ENCODE measurements at places on chromosomes 5 and 9.

GRCh38 chr9:120344230-120344629 is 235.7 kb downstream of the CDK5RAP2 start:
- no peak for DNase-seq

GRCh38 chr5:10676224-10676623 is 84.8 kb downstream of the DAP start:
- no peak for DNase-seq

DNA sequence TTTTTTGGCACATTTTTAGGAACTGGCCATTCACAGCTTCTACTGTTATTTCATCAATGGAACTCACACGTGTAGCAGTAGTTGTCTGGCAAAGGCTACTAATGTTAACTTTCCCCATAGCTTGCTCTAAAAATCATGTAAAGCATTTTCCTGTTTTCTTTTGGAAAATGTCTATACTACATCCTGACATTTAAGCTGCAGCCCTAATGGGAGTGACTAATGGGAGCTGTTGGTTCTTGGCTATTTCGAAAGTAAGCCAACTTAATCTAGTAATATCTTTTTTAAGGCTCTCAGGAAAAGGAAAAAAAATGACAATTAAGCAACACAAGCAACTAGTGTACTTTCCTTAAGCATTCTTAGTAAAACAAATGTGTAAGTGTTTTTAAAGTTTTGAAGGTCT is 169.2 kb downstream of the SLC12A2 start:
- no peak for DNase-seq

GRCh38 chr5:66814146-66814991 is 218.2 kb downstream of the MAST4 start:
- peak; percentile 59 for DNase-seq

DNA sequence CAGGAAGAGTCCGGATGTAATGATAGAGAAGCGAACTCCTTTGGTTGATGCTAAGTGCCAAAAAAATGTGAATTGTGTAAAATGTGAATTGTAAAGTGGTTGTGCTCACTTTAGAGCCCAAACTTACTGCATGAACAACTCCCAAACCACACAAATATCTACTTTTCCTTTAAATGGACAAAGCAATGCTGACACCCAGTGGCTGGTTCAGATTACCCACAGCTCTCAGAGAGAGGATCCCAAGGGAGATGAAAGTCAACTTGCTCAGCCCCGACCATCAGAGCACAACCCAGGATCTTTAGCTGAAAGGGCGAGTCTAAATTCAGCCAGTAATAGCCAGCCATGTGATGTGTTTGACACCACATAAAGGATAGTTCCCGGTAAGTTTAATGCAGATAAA is 133.7 kb downstream of the NMUR2 start:
- peak; percentile 4 for DNase-seq

DNA sequence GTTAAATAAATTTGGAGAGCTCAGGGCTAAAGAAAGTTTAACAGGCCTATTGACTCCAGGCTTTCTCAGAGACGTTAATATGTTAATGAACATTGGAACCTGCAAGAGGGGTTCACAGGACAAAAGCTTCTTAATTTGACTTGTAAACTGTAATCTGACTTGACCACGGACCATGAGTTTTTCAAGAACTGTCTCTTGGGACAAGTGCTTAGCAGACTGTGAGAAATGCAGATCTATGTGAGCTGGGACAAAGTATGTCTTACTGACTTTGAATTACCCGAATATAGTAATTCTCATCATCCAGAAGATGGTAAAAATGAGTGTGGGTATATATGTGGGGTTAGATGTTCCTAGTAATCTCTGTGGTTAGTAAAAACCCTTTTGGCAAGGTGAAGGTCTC is 186.6 kb downstream of the ATP10B start:
- DNase-seq: no peak

- no peak for DNase-seq
Observed at GRCh38 chr5:104513121-104513602, 950.6 kb upstream of the NUDT12 start.

GRCh38 chr5:124087752-124088151 is 575.8 kb downstream of the CSNK1G3 start:
- DNase-seq: no peak

DNA sequence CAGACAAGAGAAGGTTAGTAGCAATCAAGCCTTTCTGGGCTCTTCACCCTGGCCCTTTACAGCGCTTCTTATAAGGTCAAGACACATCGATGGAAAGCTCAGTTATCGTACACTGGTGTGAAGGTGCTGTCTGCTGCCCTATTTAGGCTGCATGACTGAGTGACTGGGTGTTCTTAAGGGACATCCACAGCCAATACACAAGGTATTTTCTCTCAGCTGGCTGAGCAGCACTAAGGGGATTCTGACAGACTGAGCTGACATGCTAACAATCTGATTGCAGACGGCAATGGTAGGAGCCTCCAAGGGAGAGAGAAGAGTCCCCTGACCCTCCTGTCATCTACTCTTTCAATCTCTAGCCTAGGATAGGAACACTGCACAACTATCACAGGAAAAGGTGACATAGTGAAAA is 577.9 kb downstream of the ISL1 start:
- no peak for DNase-seq

- DNase-seq: no peak
Observed at GRCh38 chr9:77848404-77848803, 183.2 kb downstream of the GNAQ start.

DNA sequence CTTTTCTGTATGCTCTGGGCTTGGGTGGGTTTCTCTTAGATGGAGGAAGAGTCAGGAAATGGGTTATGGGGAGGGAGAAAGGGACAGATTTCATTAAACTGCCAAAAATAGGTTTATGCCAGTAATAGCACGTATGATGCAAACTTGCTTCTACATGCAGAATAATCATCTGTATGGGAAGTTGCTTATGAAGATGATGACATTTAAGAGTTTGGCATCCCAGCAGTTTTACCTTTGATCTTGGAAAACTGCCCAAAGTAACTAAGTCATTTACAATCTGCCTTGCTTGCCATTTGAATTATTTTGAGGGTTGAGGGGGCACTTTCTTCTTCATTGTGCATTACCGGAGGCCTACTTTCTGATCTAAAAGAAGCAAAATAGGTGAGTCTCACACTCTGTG is 282.9 kb upstream of the ANKRD55 start:
- no peak for DNase-seq

GRCh38 chr5:28822071-28822470 is 1783.7 kb upstream of the CDH9 start:
- no peak for DNase-seq

GRCh38 chr5:25694801-25695200 is 1050.0 kb upstream of the CDH10 start:
- DNase-seq: no peak

DNA sequence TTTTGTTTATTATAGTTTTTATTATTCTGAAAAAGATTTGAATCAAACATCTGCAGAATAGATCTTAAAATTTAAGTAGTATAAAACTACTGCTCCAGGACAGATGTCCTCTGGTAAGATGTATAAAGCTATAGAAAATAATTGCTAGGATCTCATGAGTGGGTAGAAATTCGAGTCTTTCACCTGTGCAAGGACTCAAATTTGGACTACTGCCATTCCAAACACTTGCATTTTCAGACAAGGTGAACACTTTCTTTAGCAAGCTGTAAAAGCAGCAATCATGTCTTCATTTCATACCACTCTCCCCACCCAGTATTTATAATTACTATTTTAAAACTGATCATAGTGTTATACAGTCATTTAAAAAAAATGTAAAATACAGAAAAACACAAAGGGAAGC is 20.7 kb downstream of the SKP2 start:
- DNase-seq: no peak

- DNase-seq: no peak
Observed at GRCh38 chr9:130209422-130209821, 37.2 kb downstream of the NCS1 start.

GRCh38 chr9:128893354-128893753 is 11.4 kb downstream of the LRRC8A start:
- DNase-seq: no peak

- no peak for DNase-seq
Observed at GRCh38 chr5:61732796-61733195, 400.7 kb downstream of the ZSWIM6 start.

- DNase-seq: no peak
Observed at GRCh38 chr9:88809355-88810161, 181.7 kb upstream of the S1PR3 start.

DNA sequence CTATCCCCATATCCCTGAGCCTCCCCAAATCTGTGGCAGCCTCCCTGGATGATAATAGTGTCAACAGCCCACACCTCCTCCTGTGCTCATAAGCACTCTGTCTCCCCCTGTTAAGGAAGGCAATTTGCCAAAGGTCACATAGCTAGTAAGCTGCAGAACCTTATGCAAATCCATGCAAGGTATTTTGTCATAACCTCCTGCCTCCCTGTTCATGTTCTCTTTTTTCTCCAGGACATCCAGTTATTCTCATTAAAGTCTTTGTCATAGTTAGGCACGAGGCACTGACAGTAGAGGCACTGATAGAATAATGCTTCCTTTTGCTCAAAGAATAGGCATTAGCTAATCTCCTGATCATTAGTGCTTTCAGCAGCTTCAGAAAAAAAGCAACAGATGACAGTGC is 10.2 kb upstream of the AUH start:
- DNase-seq: no peak

DNA sequence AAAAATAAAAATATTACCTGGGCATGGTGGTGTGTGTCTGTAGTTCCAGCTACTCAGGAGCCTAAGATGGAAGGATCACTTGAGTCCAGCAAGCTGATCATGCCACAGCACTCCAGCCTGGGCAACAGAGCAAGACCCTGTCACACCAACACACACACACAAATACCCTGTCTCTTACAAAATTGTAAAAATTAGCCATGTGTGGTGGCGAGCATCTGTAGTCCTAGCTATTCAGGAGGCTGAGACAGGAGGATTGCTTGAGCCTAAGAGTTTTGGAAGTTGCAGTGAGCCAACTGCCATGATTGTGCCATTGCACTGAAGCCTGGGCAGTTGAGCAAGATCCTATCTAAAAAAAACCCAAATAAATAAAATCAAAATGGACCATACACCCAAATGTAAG is 32.1 kb upstream of the DENND4C start:
- no peak for DNase-seq

DNA sequence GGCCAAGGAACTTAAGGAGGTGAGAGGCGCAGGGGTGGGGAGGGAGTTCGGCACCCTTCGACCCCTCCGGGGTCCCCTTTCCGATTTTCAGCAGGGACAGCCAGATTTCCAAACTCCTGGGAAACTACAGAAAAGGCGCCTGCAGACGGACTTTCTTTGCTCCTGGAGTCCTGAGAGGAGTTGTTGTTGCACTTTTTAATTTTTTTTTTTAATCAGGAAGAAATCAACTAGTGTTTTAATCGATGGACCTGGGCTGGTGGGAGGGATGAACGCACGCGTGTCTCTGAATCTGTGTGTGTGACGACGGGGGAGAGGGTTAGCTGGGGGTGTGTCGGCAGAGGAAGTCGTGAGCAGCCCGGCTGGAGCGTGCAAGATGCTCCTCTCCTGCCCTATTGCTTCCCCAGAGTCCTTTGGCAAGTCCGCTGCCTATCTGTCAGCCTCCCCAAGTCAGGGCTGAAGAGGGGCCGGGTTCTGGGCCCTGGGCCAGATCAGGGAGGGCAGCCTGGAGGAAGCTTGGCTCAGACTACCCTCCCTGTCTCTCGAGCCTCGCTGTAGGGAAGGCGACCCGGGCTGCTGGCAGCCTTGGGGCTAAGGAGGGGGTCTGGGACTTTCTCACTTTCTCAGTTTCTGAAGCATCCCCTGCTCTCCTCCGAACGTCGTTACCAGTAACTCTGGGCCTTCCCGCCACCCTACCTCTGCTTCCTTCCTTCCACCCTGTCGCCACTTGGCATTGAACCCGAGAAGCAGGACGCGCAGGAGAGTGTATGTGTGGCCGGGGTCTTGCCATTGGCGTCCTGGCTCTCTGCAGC is 731 bp downstream of the PRR16 start:
- DNase-seq: no peak

- no peak for DNase-seq
Observed at GRCh38 chr9:78680196-78680595, 383.3 kb downstream of the PSAT1 start.

DNA sequence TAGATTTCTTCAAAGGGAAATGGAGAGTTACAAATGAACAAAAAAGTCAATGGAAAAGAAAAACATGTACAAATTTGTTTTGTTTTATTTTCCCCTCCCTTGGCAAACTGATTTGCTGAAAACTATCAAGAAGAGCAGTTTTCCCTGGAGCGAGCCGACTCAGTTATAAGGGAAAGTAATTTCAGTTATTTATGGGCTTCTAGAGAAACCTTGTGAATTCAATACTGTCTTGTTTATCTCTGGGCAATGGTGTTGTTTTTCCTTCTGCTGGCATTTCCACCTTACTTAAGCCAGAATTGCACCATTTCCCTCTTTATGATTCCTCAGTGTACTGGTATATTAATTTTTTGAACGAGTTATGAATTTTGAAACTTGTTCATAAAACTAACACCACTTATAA is 1163.6 kb downstream of the CDH12 start:
- DNase-seq: no peak

GRCh38 chr5:174563899-174564298 is 160.5 kb upstream of the MSX2 start:
- DNase-seq: no peak

DNA sequence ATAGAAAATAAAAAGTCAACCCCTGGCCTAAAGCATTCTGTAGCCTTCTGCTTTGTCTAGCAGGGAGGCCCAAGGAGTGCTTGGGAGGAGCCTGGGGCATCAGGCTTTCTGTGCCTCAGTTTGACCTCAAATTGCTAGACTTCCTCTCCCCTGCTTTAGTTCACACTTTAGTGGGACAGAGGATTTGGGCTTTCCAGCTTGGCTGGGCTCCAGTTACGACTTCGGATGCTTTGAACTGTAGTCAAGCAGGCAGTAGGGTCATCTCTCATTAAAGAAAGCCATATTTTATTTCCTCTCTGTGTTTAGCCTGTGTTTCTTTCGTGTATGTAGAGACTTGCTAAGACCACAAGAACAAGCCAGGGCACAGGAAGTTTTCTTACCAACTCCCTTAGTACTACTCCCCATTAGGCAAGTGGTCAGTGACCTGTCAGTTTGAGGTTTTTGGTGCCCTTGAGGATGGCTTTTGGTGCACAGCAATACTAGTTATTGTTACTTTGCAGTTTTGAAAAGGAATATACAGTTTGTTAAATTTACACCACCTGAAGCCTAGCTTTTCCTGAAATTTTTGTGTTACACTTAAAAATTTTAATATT is 334.7 kb downstream of the NDUFS4 start:
- DNase-seq: no peak

DNA sequence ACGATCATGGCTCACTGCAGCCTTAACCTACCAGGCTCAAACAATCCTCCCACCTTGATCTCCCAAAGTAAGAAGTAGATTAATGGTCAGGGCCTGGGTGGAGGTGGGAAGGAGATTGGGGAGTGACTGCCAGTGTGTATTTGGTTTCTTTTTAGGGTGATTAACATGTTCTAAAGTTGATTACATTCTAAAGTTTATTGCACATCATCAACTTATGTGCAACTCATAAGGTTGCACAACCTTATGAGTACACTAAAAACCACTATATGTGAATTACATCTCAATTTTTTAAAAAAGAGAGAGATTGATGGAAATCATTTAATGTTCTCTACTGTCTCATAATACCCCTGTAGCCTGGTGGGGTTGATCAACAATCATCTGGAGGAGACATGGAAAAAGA is 218.1 kb downstream of the AOPEP start:
- DNase-seq: no peak

GRCh38 chr5:131541071-131541470 is 94.0 kb downstream of the RAPGEF6 start:
- DNase-seq: no peak

Measured in CD4-positive, alpha-beta T cell treated with Interleukin-12 subunit alpha and Interleukin-12 subunit beta, for 1 hour (primary cell).